ENCODE measurements at places on chromosomes 16 and 17.

DNA sequence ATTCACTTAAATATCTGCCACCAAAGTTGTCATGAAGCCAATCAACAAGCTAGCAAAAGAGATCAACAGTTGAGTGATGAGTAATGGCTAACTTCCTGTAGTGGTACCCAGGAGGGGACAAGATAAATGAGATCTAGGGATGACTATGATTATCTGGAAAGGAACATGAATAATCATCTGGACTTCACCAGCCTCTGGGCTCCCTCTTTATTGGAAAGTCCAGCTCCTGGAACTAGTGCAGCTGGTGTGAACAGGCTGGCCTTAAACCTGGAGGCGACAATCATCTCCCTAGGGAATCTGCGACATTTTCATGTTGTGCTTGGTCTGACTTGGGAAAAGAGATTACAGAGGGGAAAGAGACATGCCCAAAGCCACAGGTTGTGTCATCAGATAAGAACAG lies 518.6 kb downstream of the GRIN2A start:
- no peak for DNase-seq

- peak; percentile 68 for DNase-seq
Observed at GRCh38 chr16:67842509-67843342, 606 bp downstream of the THAP11 start.

DNA sequence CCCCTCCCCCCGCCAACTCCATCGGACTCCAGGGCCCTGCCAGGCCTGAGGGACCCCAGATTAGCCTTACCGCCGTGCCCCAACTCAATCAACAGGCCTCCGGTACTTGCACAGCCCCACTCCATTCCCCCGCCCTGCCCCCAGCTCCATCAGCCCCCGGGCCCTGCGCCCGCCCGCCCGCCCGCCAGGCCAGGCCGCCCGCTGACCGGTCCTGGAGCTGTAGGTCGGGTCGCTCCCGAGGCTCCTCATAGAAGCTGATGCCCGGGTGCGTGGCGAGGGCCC lies 308 bp downstream of the GTF3C1 start:
- DNase-seq, result no peak

GRCh38 chr17:81332914-81333528 lies 37.9 kb upstream of the SLC38A10 start:
- DNase-seq, result no peak

DNA sequence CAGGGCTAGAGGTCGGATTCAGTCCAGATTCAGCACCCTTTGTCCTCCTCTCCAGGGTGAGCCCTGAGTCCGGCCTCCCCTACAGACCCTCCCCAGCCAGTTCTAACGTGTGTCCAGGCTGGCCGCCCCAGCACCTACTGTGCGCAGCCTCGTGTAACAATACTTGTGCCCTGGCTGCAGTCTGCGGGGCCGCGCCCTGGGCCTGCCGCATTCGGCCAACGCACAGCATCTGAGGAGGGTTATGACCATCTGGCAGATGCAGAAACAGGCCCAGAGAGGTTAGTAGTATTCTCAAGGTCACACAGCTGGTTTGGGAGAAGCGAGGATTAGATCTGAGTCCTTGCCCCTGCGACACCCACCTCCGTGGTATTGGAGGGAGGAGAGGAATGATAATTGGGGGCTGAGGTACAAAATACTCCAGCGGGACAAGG lies 968 bp downstream of the RIPOR1 start:
- no peak for DNase-seq
